Left ventricle myocardium superior (tissue), 1 donor: ENCODE measurements at places on chromosomes 11 and 22.

DNA sequence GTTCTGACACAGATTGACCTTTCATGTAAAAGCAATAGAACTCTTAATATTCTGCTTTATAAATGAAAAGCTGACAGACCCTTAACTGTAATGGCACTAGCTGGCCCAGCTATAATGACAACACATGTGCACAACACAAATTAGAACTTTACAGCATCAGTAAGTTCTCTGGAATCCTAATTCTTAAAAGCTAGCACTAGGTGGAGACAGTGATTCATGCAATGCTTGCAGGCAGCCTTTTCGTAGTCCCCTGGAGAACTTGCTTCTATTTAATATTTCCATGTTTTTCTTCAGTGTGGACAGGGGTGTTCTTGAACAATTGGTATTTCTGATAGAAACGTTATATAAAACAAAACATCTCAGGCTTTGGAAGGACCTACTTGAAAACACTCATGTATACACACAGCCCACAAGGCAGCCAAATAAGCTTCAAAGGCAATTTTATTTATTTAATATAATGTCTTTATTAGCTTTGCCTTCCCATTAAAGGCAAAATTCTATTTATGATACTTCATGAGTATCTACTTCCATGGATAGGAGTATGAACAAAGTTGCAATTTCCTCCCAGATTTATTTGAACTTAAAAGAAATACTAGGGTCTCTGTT, 374.3 kb upstream of the MPPED2 start:
- no peak for DNase-seq

DNA sequence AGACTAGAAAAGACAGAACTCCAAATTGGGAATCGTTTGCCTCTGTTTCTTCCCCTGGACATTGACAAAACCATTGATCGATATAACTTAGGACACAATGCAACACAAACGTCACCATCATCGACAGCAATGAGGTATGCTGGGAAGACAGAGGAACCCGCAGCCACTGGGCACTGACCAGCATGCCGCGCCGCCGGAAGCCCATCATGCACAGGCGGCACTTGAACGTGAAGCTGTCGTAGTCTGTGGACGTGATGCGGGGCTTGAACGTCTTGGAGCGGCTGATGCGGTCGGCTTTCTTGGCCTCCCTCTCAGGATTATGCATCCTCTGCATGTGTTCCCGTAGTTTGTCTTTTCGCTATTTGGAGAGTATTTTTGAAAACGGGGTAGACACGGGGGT, 23.0 kb upstream of the NFRKB start:
- DNase-seq: no peak

- no peak for DNase-seq
Observed at GRCh38 chr11:92269841-92270240, 45.2 kb downstream of the FAT3 start.

- no peak for DNase-seq
Observed at GRCh38 chr22:30416403-30416802, 9.2 kb upstream of the MTFP1 start.

- DNase-seq: peak; percentile 44
Observed at GRCh38 chr11:104968856-104969776, 742 bp upstream of the CASP4 start.

GRCh38 chr22:30045494-30045887, 34.8 kb upstream of the HORMAD2 start:
- no peak for DNase-seq

DNA sequence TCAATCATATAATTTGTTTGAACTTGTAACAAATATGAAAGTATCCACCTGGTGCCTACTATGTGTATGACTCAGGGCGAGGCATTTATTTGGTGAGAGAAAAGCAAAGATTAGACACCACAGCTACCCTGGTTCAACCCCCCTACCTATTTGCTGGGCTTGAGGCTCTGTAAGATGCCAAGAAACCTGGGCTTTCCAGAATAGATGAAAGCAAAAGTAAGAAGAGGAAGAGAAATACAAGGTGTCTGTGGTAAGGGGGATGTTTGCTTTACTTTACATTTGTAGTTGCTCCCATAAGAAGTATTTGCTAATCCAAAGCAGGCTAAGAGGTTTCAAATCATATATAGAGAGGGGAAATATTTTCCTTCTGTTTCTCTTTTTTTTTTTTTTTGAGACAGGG, 61.7 kb downstream of the DDI1 start:
- no peak for DNase-seq

GRCh38 chr11:18265949-18266348, at the start of gene SAA1:
Gene SAA1 (plus strand): TSS chr11:18266264. CDS start chr11:18266888, 624 bp downstream.
- no peak for DNase-seq

- DNase-seq: no peak
Observed at GRCh38 chr11:47961383-47961782, 19.0 kb upstream of the PTPRJ start.

DNA sequence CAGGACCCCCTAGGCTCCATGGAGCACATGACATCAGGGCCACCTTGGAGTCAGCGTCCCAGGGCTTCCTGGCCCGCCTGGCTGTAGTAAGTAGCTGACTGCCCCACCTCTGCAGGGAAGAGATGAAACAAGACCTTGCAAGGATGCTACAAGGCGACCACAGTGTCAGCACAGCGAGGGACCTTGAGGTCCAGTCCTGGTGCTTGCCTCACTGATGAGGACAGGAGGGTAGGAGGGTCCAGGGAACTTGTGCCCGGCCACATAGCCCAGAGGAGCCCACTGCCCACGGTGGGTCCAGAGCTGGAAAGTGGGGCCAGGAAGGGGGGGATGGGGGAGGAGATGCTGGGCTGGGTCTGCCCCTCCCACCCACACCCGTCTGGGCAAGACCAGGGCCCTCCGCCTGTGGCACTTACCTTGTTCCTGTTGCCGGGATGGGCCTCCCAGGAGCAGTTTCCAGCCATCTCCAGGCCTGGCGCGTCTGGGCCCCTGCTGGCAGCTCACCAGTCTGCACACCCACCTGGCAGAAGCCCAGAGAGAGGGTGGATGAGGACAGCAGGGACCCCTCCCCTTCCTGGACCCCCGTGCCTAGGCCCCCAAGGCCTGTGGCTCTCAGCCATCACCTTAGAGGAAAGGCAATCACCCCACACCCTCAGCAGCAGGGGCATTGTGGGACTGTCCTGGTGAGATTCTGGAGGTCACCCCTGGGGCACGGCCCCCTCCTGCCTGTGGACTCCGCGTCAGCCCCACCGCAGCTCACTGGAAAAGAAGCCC, 3.4 kb downstream of the MRGPRF start:
- no peak for DNase-seq

DNA sequence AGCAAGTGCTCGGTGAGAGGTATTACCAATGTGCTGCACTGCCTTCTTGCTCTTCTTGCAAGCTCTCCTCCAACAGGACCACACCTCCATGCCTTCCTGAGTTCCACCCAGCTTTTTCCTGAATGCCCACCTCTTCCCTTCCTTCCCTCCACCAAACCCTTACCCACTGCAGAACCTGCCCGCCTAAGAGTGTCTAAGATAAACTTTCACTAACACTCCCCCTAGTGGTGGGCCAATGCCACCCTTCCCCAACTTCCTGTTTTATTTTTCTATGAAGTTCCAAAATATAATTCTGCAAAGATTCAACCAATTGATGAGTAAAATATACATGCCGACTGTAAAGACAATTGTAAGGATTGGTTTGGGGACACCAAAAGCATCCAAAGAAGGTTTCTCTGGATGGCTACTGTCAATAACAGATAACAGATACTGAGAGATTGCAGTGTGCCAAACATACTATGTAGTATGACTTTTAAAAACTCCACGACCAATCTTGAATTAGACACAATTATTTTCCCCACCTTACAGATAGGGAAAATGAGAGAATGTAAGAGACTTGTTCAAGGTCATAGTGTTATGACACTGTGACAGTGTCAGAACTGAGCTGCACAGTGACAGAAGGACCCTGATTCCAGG, 38.6 kb upstream of the BMAL1 start:
- DNase-seq: peak; percentile 37

DNA sequence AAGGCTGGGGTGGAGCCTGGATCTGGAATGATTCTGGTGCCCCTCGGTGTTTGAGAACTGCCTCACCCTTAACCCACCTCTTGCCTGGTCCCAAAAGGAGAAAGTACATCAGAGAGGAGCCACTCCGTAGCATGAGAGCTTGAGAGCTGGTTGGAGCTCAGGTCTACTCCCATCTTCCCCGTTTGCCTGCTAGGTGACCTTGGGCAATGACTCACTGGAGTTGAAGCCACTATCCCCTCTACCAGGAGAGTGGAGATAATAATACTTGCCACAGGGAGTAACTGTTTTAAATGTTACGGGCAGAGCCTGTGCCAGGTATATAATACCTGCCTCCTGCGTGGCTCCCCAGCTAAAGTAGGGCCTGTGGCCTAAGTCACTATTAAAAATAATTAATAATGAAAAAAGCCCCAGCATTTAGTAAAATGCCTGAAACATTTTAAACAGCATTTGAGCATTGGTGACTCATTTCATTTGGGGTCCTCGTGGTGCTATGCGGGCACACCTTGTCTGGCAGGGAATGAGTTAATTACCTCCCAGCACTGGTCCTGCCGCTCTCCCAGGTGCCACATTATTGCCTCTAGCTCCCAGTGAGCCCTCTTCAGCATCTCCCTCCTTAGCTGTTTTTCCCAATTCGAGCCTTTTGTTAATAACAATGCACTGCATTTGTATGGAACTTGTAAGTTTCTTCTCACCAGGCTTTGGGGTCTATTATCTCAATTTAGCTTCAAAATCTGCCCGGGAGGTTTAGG, 22.5 kb downstream of the CYTH4 start:
- no peak for DNase-seq

- DNase-seq: no peak
Observed at GRCh38 chr11:11782532-11783110, 59.2 kb upstream of the USP47 start.

DNA sequence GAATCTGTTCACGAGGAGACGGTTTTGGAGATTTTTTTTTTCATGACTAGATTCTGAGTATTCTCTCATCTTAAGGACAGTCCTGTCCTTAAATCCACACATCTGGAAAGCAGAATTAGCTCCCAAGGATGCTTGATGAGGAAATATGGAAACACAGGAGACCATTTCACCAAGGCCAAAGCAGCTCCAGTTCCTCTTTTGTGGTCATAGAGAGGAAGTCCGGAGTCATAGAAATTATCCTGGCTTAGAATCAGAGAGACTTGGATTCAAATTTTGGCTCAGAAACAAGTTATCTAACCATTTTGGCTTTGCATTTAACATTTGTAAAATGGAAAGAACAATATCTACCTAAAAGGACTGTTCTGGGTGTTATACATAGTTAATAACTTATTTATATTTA, 7.3 kb upstream of the TEAD1 start:
- DNase-seq: no peak

DNA sequence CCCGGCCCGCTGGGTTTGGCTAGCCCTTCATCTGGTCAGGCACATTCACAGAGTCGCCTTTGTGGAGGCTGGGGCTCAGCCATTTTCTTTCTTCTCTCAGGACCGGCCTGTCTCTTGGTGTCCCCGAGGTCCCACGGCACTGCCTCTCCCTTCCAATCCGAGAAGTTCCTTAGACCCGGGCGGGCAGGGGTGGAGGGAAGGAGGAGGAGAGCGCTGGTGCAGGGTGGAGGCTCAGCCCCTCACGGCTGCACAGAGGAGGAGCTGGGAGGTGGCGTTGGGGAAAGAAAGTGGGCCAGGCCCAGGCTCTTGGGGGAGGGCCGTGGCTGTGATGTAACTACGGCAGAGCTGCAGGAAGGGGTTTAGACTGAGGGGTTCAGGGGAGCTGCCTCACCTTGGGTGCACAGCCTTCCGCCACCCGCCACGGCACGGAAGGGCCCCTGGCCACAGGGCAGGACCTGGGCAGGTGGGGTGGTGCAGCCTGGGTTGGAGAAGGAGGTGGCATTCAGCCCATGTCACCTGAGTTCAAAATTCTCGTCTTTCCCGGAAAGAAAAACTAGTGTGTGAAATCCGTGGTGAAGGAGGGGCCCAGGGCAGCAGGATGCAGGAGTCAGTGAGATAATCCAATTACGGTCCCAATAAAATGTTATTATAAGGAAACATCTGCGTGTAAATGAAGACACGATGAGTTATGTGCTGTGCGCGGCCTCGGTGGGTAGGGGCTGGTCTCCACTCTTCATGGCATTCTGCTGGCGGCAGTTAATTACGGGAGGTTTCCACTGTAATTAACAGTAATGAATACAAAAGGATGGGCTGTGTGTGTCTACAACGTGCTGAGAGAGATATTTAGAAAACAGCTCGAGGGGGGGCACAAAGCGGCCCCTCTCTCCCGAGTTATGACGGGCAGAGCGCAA, 1.7 kb downstream of the BRSK2 start:
- no peak for DNase-seq

GRCh38 chr11:102546923-102547471, 16.4 kb upstream of the MMP7 start:
- DNase-seq: no peak

DNA sequence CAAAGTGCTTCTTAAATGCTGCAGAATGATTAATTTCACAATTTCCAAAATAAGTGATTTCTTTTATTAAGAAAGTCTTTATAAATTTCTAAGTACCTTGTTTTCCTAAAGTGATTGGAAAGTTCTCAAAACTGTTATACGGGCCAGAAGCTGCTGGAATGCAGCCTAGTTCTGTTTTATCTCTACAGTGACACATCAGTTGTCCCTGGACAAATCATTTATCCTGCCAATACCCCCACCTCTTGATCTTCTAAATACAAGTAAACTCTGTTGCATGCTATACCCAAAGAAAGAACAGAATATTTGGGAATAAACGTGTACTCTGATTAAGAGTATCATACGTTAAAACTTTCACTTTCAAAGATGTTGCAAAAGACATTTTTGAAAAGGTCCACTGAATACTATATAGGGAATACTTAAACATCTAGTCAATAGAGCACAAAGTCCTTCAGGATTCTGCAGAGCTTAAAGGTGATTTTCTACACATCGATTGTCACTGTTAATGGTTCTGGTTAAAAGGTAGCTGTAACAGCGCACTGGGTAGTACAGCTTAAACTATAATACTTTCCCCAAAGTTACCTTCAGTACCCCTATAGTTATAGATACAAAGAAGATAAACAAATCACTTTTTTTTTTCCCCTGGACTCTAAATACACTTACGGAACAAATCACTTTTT, 92.1 kb upstream of the APOA1 start:
- DNase-seq: no peak

DNA sequence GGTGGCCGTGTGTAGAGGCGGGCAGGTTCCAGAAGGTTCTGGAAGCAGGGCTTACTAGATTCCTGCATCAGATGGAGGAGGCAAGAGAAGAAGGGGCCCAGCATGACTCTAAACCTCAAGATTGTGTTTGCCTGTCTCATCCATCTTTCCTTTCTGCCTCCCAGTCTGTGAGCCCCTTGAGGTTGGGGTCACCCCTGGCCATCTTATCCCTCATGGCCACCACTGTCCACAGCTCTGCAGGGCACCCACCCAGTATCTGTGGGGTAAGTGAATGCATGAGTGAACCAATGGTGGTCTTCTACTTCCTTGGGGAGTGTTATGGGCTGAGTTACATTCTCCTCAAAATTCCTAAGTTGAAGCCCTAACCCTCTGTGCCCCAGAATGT, 79.3 kb downstream of the MYEOV start:
- no peak for DNase-seq
